Pulmonary artery endothelial cell (primary cell): ENCODE measurements at places on chromosomes 11 and 22.

DNA sequence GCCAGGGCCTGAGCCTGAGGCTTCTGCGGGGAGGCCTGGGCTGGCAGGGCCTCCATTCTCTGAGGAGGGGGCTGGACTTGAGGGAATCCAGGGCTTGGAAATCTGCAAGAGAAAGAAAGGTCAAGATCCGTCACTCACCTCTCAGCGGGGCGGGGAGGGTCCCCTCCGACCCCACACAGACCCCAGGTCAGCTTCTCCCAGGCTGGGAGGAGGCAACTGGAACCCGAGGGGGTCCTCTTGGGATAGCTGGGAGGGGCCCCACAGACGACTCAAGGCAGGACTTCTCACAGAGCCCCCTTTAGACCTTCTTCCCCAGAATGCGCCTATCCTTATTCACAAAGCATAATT lies 11.0 kb downstream of the TNKS1BP1 start:
- DNase-seq: no peak

- no peak for DNase-seq
Observed at GRCh38 chr11:60942970-60943565, 8.9 kb downstream of the SLC15A3 start.

DNA sequence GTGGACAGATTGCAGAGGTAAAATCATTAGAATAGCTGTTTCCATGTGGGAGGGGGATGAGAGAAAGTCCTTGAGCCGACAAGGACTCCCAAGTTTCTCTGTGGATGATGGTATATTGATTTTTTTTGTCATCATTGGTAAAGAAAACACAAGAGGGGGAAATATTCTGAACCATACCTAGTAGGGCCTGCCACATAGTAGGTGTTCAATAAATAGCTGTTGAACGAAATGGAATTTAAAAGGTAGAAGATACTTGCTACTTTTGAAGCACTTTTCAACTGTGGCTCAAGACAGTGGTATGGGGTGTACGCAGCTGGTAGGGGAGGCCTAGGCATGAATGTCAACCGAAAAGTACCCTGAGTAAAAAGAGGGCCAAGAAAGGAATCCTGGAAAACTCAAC lies 2.1 kb downstream of the CAVIN3 start:
- DNase-seq: no peak

GRCh38 chr11:880447-880846 lies 30.2 kb downstream of the CHID1 start:
- DNase-seq: no peak

DNA sequence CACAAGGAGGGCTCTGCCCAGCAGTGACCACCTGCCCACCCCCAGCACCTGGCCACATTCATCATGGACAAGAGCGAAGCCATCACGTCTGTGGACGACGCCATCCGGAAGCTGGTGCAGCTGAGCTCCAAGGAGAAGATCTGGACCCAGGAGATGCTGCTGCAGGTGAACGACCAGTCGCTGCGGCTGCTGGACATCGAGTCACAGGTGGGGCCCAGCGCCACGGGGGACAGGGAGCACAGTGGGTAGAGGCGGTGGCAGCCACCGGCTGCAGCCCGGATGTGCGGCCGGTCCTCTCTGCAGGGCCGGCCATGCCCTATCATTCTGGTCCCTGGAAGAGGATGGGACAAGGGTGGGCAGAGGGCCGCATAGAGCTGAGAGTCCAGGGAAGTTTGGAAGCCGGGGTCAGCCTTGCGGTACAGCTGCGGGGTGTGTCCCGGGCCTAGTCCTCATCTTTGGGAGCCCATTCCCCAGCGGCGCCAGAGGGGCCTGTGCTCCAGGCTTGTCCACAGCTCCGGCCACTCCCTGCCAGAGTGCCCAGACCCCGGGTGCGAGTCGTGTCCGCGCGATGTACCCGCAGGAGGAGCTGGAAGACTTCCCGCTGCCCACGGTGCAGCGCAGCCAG lies 14.1 kb downstream of the EPS8L2 start:
- no peak for DNase-seq

DNA sequence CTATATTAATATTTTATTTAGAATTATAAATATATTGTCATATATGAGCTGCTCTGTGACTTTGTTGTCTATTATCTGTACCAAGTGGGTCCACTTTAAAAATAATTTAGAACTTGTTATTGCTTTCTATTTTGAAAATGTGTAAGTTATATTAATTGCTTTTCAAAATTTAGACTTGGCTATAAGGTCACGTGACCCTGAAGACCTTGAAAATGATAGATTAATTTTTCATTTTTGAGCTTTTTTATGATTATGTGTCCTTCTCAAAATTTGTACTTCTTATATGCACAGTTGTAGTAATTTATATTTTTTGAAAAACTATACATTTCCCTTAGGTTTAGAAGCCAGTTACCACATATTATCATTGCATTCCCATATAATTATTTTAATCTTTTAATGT lies 697.0 kb upstream of the ANO5 start:
- no peak for DNase-seq

GRCh38 chr11:58392746-58393145 lies 13.9 kb downstream of the OR5B3 start:
- no peak for DNase-seq

- no peak for DNase-seq
Observed at GRCh38 chr11:86070142-86071056, 1.5 kb upstream of the PICALM start.

DNA sequence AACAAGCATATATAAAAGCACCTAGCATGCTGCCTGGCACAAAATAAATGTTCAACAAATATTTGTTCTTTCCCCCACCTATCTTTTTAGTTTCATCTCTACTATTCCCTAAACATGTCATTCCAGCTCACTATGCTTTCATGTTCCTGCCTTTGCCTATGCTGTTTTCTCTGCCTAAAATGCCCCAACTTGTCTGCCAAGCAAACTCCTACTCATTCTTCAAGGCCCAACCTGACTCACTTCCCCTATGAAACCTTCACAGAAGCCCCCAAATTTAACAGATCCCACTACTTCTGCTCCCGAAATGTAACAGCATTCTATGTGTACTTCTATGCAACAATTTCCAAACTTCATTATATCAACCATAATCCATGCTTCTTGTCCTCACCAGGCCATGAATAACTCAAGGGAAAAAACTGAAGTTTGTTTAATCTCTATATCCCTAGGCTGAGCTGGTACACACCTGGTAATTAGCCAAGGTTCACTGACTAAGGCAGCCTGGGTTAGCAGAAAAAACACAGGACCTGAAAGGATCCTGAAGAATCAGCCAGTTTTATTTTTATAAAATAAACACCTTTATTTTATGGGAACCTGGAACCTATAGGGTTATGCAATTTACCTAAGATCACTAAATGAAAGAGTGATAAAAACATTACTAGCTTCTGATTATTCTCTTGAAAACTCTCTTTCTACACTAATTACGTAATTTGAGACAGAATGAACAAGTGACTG lies 72.2 kb downstream of the PAK1 start:
- DNase-seq: no peak

GRCh38 chr11:94968334-94968958 lies 4.9 kb downstream of the CWC15 start:
- DNase-seq: no peak

GRCh38 chr11:33899400-33900037 lies 7.6 kb upstream of the LMO2 start:
- peak; percentile 89 for DNase-seq

GRCh38 chr11:58030653-58031052 lies at the start of gene OR6Q1:
OR6Q1 (plus strand) TSS chr11:58030953; CDS start chr11:58030953, 0 bp downstream.
- DNase-seq: no peak

DNA sequence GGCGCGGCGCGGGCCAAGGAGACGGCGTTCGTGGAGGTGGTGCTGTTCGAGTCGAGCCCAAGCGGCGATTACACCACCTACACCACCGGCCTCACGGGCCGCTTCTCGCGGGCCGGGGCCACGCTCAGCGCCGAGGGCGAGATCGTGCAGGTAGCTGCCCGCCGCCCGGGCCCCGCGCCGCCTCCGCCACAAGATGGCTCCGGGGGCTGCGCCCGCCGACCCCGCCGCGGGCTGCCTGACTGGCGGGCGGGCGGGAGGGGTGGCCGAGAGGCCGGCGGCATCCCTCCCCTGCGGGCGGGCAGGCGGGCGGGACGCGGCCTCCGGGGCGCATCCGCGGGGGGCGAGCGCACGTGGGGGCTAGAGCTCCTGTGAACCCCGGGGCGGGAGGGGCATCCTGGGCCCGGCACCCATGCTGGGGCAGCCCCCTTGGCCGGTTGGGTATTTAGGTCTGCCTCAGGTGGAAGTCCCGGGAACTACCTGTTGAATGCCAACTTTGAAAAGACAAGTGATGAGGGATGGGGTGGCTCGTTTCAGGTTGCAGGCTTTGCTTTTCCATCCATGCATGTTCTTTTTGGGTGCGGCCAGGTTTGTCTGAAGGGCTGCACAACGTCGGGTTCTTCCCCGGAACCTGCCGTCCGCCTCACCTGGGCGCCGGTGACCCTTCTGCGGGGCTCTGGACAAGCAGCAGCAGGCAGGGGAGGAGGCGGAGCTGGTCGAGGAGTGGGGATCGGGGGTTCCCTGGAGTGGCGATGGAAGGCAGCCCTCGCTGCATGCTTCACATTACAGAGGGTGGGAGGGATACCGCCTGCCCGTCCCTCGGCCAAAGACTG lies 760 bp downstream of the ZNRF3 start:
- DNase-seq: peak; percentile 7

GRCh38 chr22:20429254-20430100 lies 8.1 kb downstream of the SCARF2 start:
- DNase-seq: no peak
